ENCODE measurements at places on chromosomes 11 and 22. TPM values are rescaled to one million over a fixed set of nuclear protein-coding genes. Genes with fewer than 3 reads are reported as not detected.

Gene BIK
- 45.0 TPM for total RNA-seq

DNA sequence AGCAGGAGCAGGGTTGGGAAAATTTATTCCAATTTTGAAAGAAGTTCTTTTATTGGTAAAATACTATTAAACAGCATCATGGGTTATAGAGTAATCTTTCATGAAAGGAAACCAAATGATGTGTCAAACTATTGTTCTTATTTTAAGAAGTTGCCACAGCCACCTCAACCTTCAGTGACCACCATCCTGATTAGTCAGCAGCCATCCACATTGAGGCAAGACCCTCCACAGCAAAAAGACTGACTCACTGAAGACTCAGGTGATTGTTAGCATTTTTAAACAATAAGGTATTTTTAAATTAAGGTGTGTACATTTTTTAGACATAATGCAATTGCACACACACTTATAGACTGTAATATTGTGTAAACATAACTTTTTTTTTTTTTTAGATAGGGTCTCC, 3.7 kb upstream of the HEPHL1 start:
- peak; percentile 71 for DNase-seq

DNA sequence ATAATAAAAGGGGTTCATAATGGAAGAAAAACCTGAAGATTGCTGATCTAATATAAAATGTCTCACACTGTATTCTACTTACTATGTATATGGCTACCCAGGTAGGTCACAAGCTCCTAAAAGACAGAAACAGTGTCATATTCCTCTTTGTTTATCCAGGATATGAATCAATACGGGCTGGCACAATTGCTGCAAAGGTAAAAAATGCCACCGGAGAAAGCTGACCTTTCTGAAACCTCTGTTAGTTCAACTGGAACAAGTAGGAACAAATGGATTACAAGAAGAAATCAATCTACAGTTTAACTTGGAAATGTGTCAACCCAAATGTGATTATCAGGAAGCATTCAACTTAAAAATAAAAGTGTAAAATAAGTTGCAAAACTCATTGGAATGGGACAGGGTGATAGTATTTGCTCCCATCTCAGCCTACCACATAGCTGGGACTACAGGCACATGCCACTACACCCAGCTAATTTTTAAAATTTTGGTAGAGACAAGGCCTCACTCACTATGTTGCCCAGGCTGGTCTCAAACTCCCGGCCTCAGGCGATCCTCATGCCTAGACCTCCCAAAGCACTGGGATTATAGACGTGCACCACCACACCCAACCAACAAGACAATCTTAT, 27.6 kb downstream of the SLC35F2 start:
- peak; percentile 70 for DNase-seq

- DNase-seq = no peak
Measured at GRCh38 chr22:32306561-32306960, 51.1 kb upstream of the RFPL3 start.

DNA sequence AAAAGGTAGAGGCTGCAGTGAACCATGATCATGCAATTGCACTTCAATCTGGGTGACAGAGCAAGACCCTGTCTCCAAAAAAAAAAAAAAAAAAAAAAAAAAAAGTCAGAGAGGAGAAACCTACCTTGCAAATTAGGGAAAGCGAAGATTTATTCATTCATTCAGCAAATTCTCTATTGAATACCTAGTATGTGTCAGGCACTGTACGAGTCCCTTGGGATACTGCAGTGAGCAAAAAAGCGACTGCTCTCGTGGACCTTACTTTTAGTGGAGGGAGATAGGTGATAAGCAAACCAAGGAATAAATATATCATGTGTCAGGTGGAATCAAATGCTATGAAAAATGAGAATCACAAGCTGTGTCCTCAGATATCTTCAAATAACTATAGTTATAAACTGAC, 101.3 kb downstream of the STIM1 start:
- no peak for DNase-seq

GRCh38 chr22:47615051-47615450, 852.6 kb downstream of the TBC1D22A start:
- no peak for DNase-seq

GRCh38 chr11:1222491-1223345, at the start of gene MUC5B:
TSS of gene MUC5B (plus strand) at chr11:1223066. CDS start at chr11:1223124, 58 bp downstream.
- no peak for DNase-seq

- no peak for DNase-seq
Measured at GRCh38 chr11:110445437-110445836, 15.7 kb downstream of the FDX1 start.

GRCh38 chr11:64776875-64777274, 1.5 kb downstream of the SF1 start:
- DNase-seq = no peak

DNA sequence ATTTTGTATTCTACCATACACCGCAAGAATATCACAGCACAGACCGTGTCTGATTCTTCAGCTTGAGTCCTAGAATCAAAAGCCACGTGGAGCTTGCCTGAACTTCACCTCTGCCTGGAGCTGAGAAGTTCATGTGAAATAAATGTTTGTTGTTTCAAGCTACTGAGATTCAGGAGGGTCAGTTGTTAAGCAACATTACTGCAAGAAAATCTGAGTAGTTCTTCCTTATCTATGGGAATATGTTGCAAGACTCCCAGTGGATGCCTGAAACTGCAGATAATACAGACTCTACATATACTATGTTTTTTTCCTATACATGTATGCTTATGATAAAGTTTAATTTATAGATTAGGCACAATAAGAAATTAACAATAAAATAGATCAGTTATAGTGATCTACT, 995.3 kb downstream of the TBC1D22A start:
- no peak for DNase-seq

DNA sequence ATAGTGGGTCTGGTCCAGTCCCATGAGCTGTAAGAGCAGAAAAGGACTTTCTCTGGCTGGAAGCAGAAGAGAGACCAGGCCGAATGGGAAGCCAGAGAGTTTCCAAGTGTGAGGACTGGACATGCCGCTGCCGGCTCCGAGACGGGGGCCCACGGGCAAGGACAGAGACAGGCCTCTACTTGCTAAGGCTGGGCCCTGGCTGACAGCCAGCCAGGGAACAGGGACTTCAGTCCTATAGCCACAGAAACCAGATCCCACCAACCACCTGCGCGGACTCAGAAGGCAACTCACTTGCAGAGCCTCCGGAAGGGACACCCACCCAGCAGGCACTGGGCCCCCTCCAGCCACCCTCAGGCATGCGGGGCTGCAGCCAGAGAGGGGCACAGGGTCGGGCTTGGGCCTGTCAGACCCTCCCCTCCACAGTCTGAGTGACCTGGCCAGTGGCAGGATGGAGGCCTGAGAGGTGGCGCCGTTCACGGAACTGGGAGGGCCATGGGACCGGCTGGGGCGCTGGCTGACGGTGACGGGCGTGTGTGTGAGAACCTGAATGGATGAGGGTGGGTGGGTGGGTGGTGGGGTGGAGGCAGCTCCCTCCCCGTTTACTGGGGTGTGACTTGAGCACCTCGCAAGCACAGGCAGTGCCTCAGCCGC, 47.8 kb upstream of the A4GALT start:
- no peak for DNase-seq

DNA sequence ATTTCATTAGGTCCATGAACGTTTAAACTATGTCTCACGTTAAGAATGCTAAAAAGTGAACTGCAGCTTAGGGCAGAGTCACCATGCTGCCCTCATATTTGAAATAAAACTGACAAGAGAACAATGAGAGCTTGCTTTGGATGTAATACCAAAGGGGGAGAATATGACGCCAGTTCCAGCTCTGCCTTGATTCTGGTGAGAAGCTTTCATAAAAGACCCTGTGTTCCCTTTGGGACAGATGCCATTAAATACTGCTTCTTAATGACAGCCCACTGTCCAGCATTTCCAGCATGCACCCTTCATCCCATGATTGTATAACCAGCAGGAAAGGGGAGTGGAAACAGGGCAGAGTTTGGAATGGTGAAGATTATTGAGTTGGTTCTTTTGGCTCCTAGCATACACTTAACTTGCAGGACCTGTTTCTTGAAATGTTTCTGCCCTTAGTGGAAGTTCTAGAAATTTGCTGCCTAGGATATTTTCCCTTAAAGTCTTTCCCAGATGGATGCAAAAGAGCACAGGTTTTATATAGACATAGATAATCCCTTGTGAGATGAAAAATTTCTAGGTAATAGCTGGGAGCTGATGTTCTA, 139.3 kb upstream of the LDLRAD3 start:
- DNase-seq = no peak

DNA sequence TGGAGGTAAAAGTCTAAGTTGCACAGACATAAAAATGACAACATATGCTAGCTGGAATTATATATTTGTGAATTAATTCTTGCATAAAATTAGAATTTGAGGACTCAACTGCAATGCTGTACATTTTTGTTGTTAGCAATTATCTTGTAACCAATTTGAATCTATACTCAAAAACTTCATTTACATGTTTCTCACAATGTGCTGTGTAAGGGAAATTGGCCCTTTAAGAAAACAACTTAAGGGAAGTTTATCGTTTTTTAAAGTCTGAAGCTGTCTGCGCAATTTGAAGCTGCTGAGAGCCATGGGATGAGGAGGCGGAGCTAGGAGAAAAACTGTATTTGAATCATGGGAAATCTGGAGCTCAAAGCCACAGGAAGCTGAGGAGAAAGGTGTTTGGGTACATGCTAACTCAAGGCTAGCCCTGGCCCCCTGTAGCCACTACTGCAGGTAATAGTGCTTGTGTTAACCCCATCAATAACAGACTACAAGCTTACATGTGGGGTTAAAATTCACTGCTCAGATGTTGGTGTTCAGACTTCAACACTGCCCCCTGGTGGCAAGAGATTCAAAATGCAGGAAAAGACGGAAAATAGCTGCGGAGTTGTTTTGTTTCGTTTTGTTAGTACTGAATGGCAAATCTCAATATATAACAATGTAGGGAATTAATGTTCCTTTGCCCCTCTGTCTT, 126.1 kb downstream of the BRD1 start:
- no peak for DNase-seq

- no peak for DNase-seq
Measured at GRCh38 chr11:82837650-82838049, 62.6 kb downstream of the PRCP start.

GRCh38 chr22:25153961-25154666, 45.5 kb upstream of the CRYBB3 start:
- peak; percentile 83 for DNase-seq

- no peak for DNase-seq
Measured at GRCh38 chr22:40118979-40119378, 58.7 kb upstream of the TNRC6B start.

DNA sequence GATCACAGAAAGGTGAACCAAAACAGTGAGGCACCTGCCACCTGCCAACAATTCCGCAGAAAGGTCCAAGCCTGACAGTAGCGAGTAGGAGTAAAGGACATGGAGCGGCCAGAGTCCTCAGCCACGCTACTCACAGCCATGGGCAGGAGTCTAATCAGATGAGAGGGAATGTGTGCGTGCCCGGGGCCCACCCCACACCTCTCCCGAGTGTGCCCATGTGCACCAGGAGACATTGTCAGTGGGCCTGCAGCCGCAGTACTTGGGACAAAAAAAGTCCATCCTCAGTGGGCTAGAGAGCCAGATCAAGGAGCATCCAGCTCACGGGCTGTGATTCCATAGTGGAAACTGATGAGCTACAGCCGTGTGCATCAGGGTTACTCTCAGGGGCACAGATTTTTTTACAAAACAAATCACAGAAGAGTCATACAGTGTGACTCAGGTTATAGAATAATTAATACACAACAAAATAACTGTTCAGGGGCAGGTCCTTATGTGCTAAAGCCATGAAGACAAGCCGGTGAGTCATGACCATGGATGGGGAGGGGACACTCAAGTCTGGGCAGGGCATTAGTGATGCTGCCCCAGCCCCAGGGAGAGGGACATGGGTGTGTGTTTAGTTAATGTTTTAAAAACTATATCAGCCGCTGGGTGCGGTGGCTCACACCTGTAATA, 12.0 kb downstream of the SART1 start:
- DNase-seq = peak; percentile 21
